ENCODE measurements at places on chromosomes 5 and 9. TPM values are rescaled to one million over a fixed set of nuclear protein-coding genes. Genes with fewer than 3 reads are reported as not detected.
A peak's percentile ranks its signal among the peaks of the same experiment; 100 is the strongest.

The PROB1 gene
- total RNA-seq = 2.4 TPM

The AIF1L gene
- total RNA-seq = 27.2 TPM

The PCDHGA12 gene
- total RNA-seq = 2.9 TPM

The CCNG1 gene
- total RNA-seq = 105 TPM

The VPS13A gene
- 32.7 TPM for total RNA-seq

The REEP2 gene
- 2.5 TPM for total RNA-seq

The SLC6A19 gene
- total RNA-seq = not detected

The CERCAM gene
- total RNA-seq = 14.5 TPM

The SEC16A gene
- total RNA-seq = 48.9 TPM

The SEMA6A gene
- total RNA-seq = 53.3 TPM

DNA sequence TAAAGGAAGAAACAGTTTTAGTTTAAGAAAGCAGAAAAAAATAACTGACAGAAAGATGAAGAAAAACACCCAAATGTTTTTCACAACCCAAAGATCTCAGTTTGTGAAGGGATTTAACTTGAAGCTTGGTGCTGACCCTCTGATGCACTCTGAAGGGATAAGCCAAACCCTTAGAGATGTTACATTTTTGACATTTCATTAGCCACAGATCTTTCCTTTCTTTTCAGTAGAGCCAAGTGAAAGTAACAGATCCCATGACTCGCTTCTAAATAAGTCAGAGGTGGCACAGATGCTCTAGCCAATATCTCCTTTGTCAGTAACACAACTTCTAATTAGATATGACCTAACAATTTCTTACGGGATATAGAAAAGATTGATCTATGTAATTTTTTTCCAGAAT lies 394.5 kb upstream of the EDIL3 start:
- no peak for DNase-seq
- no peak overlapping the region for H3K27ac ChIP-seq
- H3K4me1 ChIP-seq = no peaks in the 10 kb centered on the region
- H3K4me3 ChIP-seq = no peak overlapping the region

DNA sequence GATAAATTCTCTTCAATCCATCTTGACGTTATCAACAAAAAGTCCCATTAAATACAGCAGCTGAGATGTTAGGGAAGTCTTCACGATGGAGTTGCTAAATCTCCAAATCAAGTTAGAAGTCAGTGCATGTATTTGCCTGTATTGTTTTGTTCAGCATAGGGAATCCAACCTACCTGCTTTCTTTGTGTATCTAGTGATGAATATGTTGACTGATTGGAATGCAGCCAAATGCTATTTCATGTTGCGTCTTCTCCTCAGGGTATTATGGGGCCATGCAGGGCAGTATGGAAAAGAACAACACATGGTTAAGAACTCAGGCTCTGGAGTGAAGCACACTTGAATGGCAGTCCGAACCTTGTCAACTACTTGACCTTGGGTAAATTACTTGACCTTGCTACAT lies 529.5 kb upstream of the ZNF462 start:
- H3K4me3 ChIP-seq = no peak overlapping the region
- H3K27me3 ChIP-seq = no peaks in the 10 kb centered on the region
- no peaks in the 10 kb centered on the region for H3K36me3 ChIP-seq

DNA sequence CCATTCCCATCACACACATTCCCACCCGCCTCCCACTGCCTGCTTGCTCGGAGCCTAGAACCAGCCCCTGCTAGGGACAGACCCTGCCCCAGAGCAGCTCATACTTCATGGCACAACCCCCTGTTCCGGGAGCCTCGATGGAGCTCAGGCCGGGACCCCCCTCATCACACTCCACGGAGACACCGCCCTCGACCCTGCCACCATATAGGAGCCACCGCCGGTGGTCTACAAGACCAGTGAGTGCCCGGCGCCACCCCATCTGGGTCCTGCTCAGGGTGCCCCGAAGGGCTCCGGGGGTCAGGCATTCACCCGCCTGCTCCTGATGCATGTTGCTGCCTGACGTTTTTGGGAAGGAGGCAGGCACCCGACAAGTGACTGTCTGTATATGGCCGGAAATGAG lies 65.5 kb upstream of the RXRA start:
- H3K27ac ChIP-seq = no peak overlapping the region
- no peak for DNase-seq
- H3K4me3 ChIP-seq = no peak overlapping the region
- H3K36me3 ChIP-seq = no peaks in the 10 kb centered on the region
- H3K27me3 ChIP-seq = peaks cover 59% of the 10 kb centered on the region

- peak; percentile 17 for DNase-seq
- peaks cover 28% of the 10 kb centered on the region for H3K4me1 ChIP-seq
- H3K36me3 ChIP-seq = peaks cover 65% of the 10 kb centered on the region
- peak overlapping the region; percentile 94 for H3K4me3 ChIP-seq
- H3K27ac ChIP-seq = peak overlapping the region; percentile 92
- H3K27me3 ChIP-seq = no peaks in the 10 kb centered on the region
Measured at GRCh38 chr5:149550594-149551226, 529 bp downstream of the CSNK1A1 start.

- H3K4me3 ChIP-seq = no peak overlapping the region
- H3K36me3 ChIP-seq = peaks cover 42% of the 10 kb centered on the region
- H3K27me3 ChIP-seq = no peaks in the 10 kb centered on the region
- peaks cover 49% of the 10 kb centered on the region for H3K4me1 ChIP-seq
Measured at GRCh38 chr5:139699351-139699750, 51.2 kb downstream of the CXXC5 start.

- H3K27ac ChIP-seq = no peak overlapping the region
- H3K36me3 ChIP-seq = no peaks in the 10 kb centered on the region
- H3K4me3 ChIP-seq = no peak overlapping the region
- DNase-seq = no peak
- H3K27me3 ChIP-seq = no peaks in the 10 kb centered on the region
Measured at GRCh38 chr5:5645198-5645597, 222.7 kb downstream of the ICE1 start.

GRCh38 chr5:36701085-36701698 lies 94.8 kb downstream of the SLC1A3 start:
- H3K36me3 ChIP-seq = no peaks in the 10 kb centered on the region
- no peak overlapping the region for H3K4me3 ChIP-seq
- H3K27ac ChIP-seq = no peak overlapping the region
- no peaks in the 10 kb centered on the region for H3K4me1 ChIP-seq

DNA sequence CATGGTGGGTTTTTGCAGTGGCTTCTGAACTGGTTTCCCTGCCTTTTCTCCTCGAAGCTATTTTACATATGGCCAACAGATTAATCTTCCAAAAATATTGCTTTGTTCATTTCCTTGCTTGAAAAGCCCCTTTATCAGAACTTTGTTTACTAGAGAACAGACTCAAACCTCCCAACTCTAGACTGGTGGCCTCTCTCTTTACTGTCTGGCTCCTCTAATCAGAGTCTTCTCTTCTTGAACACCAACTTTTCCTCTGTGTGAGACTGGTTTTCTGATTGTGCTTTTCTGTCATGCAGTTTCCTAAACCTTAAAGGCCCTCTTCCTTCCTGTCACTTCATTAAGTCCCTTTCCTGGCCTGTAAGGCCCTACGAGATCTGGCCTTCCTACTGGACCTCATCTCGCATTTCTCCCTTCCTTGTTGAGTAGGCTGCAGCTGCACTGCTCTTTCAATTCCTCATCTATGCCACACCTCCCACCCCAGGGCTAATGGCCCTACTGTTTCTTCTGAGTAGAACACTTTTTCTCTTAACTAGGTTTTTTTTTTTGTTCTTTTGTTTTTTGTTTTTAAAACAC lies 5.7 kb downstream of the C9orf43 start:
- no peak overlapping the region for H3K4me3 ChIP-seq
- no peaks in the 10 kb centered on the region for H3K4me1 ChIP-seq
- no peaks in the 10 kb centered on the region for H3K27me3 ChIP-seq

DNA sequence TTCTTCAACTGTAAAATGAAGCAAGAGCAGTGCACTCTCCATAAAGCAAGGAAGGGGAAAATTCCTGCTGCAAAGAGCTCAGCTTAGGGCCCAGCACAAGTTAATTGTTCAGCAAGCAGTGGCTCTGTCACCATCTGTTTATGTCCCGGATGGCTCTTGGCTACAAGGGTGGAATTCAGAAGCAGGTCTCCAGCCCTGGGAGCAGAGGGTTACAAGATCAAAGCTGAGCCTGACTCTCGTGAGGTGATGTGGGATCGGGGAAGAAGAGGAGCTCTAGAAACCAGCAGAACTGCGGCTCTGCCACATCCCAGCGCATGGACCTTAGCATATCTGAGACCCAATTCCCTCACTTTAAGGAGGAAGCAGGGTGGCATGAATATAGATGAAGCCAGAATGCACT lies 25.2 kb upstream of the OLFM1 start:
- DNase-seq = no peak
- H3K4me1 ChIP-seq = no peaks in the 10 kb centered on the region
- no peaks in the 10 kb centered on the region for H3K27me3 ChIP-seq
- peaks cover 3% of the 10 kb centered on the region for H3K36me3 ChIP-seq
- no peak overlapping the region for H3K27ac ChIP-seq

GRCh38 chr5:4205398-4205797 lies 609.8 kb downstream of the IRX1 start:
- no peak for DNase-seq
- H3K27me3 ChIP-seq = no peaks in the 10 kb centered on the region
- no peaks in the 10 kb centered on the region for H3K36me3 ChIP-seq
- no peaks in the 10 kb centered on the region for H3K4me1 ChIP-seq
- H3K4me3 ChIP-seq = no peak overlapping the region
- H3K27ac ChIP-seq = no peak overlapping the region

DNA sequence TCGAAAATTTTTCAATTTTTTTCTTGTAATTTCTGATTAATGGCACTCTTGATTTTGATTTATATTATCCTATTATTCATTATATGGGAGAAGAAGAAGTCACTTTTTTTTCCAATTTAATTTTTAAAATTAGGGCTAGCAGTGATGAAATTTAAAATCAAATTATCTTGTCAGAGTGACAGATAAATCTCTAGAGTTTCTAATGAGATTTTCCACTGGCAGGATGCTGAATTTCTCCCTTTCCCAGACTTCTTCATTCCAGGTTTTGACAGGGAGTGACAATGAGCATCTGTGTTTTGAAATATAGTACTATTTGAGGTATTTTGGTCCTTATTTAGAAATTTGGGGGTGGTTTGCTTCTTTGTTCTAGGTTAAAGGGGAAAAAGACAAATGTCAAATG lies 2274.1 kb downstream of the MAT2B start:
- no peaks in the 10 kb centered on the region for H3K36me3 ChIP-seq
- no peak overlapping the region for H3K4me3 ChIP-seq
- no peaks in the 10 kb centered on the region for H3K27me3 ChIP-seq
- no peak overlapping the region for H3K27ac ChIP-seq
- DNase-seq = no peak
- H3K4me1 ChIP-seq = no peaks in the 10 kb centered on the region

DNA sequence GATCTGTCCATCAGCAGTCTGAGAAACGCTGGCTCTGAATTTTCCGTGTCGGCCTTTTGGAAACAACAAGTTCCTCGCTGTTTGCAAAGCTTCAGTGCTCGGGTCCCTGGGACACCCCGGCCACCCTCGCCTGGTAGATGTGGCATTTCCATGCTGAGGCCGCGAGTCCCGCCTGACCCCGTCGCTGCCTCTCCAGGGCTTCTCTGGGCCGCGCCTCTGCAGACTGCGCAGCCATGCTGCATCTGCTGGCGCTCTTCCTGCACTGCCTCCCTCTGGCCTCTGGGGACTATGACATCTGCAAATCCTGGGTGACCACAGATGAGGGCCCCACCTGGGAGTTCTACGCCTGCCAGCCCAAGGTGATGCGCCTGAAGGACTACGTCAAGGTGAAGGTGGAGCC lies 4.7 kb downstream of the NTNG2 start:
- H3K4me3 ChIP-seq = no peak overlapping the region
- no peak overlapping the region for H3K27ac ChIP-seq
- H3K36me3 ChIP-seq = no peaks in the 10 kb centered on the region
- H3K27me3 ChIP-seq = peaks cover 97% of the 10 kb centered on the region
- no peak for DNase-seq
- H3K4me1 ChIP-seq = peaks cover 14% of the 10 kb centered on the region

- DNase-seq = no peak
- no peak overlapping the region for H3K27ac ChIP-seq
- H3K4me1 ChIP-seq = no peaks in the 10 kb centered on the region
- H3K4me3 ChIP-seq = no peak overlapping the region
- no peaks in the 10 kb centered on the region for H3K27me3 ChIP-seq
Measured at GRCh38 chr5:14702238-14702839, 37.8 kb downstream of the OTULIN start.

DNA sequence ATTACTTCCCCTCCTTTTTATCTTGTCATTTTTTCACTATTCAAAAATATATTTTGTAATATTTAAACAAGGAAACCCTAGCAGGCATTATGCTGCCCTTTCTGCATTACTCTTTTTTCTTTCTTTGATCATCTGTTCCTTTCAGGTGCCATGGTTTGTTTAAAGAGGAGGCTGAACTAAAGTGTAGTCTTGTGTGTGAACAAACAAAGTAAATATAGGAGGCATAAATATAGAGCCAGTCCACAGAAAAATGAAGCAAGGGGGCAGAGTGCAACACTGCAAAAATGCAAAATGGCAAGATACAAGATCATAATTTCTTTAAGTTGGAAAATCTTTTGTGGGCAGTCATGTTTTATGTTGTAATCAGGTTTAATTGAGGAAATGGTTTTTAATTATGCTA lies 947.3 kb upstream of the COX7C start:
- no peak for DNase-seq
- H3K27me3 ChIP-seq = no peaks in the 10 kb centered on the region

DNA sequence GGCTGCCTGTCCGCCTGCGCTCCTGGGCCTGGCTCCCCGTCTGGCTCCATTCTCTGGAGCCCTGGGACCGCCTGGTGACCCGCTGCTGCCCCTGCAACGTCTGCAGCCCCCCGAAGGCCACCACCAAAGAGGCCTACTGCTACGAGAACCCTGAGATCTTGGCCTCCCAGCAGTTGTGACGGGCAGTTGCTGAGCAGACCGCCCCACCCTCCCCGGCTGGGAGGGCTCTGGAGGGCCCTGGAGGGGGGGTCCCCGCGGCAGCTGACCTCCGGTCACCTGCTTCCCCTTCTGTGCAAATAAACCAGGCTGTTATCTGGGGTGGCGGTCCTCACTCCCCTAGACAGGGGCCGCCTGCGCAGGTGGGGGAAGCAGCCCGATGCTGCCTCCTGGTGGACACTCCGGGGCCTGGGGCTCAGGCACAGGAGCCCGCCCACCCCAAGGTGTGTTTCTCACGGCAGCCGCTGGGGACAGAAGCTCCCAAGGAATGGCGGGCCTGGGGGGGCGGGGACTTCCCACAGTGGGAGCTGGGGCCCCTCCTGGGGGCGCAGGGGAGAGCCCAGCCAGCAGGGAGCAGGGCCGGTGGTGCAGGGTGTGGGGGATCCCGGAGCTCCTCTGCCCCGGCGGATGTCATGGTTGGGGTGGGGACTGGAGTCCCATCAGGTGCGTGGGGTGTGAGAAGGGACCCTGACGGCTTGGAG lies 4.7 kb upstream of the TUBB4B start:
- H3K4me1 ChIP-seq = peaks cover 27% of the 10 kb centered on the region
- H3K36me3 ChIP-seq = peaks cover 37% of the 10 kb centered on the region
- DNase-seq = peak; percentile 88

DNA sequence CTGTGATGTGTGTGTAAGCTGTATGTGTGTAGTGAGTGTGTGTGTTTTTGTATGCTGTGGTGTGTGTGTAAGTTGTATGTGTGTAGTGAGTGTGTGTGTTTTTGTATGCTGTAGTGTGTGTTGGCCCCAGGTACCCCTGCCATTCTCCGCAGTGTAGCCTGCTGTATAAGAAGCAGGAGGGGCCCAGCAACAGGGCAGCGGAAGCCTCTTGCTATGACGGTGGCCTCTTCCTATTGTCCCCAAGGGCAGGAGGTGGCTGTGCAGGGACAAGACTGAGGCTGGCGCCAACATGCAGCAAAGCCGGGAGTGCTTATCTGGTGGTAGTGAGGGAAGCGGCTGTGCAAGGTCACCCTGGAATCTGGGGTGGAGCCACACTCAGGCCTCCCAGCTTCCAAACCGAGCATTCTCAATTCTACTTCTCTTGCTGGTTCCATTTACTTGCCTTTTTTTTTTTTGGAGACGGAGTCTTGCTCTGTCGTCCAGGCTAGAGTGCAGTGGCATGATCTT lies 5.1 kb downstream of the SPAAR start:
- peak; percentile 21 for DNase-seq
- H3K36me3 ChIP-seq = no peaks in the 10 kb centered on the region
- H3K4me1 ChIP-seq = peaks cover 8% of the 10 kb centered on the region
- no peak overlapping the region for H3K27ac ChIP-seq
